ENCODE measurements at places on chromosomes 6 and 20. TPM values are rescaled to one million over a fixed set of nuclear protein-coding genes. Genes with fewer than 3 reads are reported as not detected.

DNA sequence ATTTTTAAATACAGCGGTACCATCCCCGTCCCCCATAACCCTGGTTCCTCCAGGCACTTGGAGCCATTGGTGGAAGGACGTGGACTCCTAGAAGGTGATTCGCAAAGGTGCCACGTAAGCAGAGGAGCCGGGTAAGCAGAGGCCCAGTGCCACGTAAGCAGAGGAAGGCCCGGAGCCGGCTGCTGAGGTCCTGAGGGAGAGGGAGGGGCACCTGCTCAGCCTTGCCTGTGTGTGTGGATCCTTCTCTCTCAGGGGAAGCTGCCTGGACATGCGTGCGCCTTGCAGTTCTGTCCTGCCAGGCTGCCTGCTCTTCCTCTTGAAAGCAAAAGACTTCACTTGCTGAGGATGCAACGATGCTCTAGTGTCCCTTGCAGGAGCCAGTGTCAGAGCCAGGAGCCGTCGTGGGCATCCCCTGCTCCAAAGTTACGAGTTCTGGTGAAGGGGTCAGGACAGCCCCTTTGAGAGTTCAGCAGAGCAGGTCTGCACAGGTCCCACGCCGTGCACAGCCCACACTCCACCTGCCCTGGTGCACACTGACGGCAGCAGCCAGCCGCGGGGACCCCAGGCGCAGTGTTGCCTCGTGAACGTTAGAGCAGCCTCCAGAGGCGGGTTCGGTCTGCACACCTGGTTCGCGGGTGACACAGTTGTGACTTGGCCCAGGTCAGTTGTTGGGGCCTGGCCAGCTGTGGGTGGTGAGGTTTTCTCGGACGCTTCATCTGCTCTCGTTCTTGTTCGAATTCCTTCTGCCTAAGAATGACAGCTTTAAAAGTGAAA is 1.9 kb upstream of the NKAIN4 start:
- no peak overlapping the region for H3K27ac ChIP-seq
- peaks cover 34% of the 10 kb centered on the region for H3K27me3 ChIP-seq
- DNase-seq, result no peak
- H3K36me3 ChIP-seq, result no peaks in the 10 kb centered on the region
- H3K4me1 ChIP-seq, result peaks cover 66% of the 10 kb centered on the region
- peak overlapping the region; percentile 20 for H3K4me3 ChIP-seq

GRCh38 chr6:35128496-35128895 is 12.6 kb downstream of the TCP11 start:
- no peaks in the 10 kb centered on the region for H3K27me3 ChIP-seq
- no peaks in the 10 kb centered on the region for H3K36me3 ChIP-seq
- no peaks in the 10 kb centered on the region for H3K4me1 ChIP-seq

DNA sequence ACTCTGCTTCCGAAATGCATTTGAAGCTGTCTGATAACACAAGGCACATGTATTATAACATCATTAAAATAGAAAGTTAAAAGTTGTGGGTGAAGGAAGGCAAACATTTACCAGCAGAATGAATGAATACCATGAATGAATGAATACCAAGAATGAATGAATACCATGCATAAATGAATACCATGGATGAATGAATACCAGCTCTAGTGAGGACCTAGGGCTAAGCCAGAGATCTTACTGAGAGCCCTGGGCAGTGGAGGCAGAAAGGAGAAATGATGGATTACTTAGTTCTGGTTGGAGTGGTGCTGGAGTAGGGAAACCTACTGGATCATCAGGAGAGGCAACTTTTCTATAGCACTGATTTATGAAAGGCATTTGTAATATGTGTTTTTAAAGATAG is 998.0 kb downstream of the KIF16B start:
- no peak for DNase-seq
- H3K27ac ChIP-seq, result no peak overlapping the region
- H3K36me3 ChIP-seq, result no peaks in the 10 kb centered on the region
- no peaks in the 10 kb centered on the region for H3K27me3 ChIP-seq
- peaks cover 43% of the 10 kb centered on the region for H3K4me1 ChIP-seq

DNA sequence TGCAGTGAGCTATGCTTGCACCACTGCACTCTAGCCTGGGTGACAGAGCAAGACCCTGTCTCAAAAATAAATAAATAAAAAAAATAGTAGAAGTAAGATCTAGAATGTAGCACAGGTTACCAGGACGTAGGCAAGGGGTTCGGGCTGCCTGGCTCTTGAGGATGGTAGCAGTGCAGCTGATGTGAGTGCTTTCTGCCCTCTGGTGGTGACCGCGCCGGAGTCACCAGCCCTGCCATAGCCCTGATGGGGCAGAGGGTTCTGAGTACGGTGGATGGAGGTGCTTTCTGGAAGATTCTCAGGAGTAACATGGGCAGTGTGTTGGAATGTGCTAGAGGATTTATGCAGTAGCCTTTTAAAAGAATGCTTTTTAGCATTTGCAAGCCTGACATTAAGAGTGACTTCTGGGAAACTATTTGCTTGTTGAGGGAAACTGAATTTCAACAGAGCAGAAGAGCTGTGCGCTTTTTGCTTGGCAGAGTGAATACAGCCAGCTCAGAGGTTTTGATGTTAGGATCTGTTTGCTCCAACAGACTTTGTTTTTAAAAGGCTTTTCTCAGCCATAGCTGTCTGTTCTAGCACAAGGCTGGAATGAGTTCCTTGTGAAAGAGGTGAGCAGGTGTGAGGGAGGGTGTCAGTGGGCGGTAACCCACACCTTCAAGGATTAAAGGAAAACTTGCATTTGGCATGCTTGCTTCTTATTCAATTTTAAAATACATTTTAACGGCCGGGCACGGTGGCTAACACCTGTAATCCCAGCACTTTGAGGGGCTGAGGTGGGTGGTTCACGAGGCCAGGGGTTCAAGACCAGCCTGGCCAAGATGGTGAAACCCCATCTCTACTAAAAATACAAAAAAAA is 65.9 kb downstream of the PTPN1 start:
- peaks cover 34% of the 10 kb centered on the region for H3K36me3 ChIP-seq
- H3K27ac ChIP-seq, result peak overlapping the region; percentile 4
- H3K27me3 ChIP-seq, result no peaks in the 10 kb centered on the region
- no peak overlapping the region for H3K4me3 ChIP-seq
- peak; percentile 63 for DNase-seq

GRCh38 chr6:145562771-145563615 is 172.3 kb downstream of the EPM2A start:
- DNase-seq, result no peak
- H3K27me3 ChIP-seq, result no peaks in the 10 kb centered on the region
- peaks cover 4% of the 10 kb centered on the region for H3K4me1 ChIP-seq
- no peaks in the 10 kb centered on the region for H3K36me3 ChIP-seq
- no peak overlapping the region for H3K27ac ChIP-seq

DNA sequence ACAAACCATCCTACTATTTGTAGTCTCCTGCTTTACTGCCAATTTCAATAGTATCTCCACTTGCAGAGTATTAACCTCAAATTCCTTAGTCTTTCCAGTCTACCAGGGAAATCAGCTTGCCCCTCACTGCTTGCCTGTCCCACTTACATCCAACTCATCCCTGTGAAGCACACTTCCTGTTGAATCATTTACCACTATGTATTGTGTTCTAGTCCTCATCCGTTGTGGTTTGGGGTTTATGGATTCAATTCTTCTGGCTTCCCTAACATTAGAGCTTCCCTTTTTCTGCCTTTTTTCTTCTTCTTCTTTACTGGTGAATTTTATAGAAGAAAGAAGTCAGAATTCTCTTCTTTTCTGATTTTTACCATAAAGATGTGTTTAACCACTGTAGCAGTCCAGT is 5.1 kb upstream of the TXLNB start:
- H3K4me3 ChIP-seq, result no peak overlapping the region
- no peak for DNase-seq
- no peaks in the 10 kb centered on the region for H3K27me3 ChIP-seq
- no peaks in the 10 kb centered on the region for H3K36me3 ChIP-seq
- peaks cover 4% of the 10 kb centered on the region for H3K4me1 ChIP-seq

DNA sequence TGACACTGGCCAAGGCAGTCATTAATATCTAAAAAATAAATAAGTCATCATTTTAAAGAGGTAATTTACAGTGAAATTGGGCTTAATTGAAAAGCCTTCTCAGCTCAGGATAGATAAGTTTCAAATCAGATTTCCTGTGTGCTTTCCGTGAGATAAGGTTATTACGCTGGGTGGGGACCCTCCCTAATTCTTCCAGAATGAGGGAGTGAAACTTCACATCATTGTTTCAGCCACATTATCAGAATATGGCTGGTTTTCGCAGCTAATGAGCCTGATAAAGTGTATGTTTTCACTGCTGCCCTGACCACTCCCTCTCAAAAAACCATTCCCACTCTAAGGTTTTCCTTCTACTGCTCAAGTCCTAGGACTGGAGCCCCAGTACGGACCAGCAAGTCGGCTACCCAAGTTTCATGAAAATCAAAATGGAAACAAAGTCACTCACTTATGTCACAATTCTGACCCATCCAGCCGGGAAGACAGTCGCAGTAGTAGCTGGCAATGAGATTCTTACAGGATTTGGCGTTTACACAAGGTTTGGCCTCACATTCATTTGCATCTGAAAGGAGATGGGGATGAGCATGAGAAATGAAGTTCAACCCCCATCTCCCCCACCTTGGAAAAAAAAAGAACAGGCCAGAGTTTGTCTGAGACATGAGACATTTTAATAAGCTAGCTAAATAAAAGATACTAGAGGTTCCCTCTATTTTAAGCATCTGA is 24.6 kb downstream of the JAG1 start:
- H3K4me3 ChIP-seq, result no peak overlapping the region
- DNase-seq, result no peak
- peak overlapping the region; percentile 94 for H3K27ac ChIP-seq

GRCh38 chr6:31247813-31248212 is 24.1 kb downstream of the HLA-C start:
- DNase-seq, result no peak
- H3K27ac ChIP-seq, result no peak overlapping the region
- H3K4me3 ChIP-seq, result no peak overlapping the region
- no peaks in the 10 kb centered on the region for H3K4me1 ChIP-seq
- peaks cover 33% of the 10 kb centered on the region for H3K27me3 ChIP-seq

GRCh38 chr20:17616480-17617211 is 46.8 kb downstream of the DSTN start:
- DNase-seq, result no peak
- H3K4me1 ChIP-seq, result peaks cover 10% of the 10 kb centered on the region
- no peaks in the 10 kb centered on the region for H3K27me3 ChIP-seq
- peaks cover 4% of the 10 kb centered on the region for H3K36me3 ChIP-seq

- no peak overlapping the region for H3K4me3 ChIP-seq
- no peak overlapping the region for H3K27ac ChIP-seq
- peaks cover 55% of the 10 kb centered on the region for H3K36me3 ChIP-seq
- no peaks in the 10 kb centered on the region for H3K27me3 ChIP-seq
- no peak for DNase-seq
Observed at GRCh38 chr20:32152421-32153155, 43.1 kb downstream of the TM9SF4 start.

DNA sequence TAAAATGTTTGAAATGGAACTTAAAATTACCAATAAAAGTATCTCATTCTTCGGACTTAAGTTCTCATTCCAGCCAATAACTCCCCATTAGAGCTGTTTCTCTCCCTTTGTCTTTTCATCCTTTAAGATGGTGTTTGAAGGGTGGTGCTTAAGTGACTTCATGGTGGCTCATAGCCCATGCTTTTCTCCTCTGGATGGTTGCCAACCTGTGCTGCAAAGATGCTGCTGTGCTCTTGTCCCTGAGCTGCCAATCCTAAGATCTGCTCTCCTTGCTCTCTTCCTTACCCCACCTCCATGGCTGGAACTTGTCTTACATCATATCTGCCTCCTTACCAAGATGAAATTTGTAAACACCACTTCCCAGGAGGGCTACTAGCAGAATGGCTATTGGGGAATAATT is 31.6 kb upstream of the PNRC1 start:
- H3K4me1 ChIP-seq, result peaks cover 20% of the 10 kb centered on the region
- H3K36me3 ChIP-seq, result no peaks in the 10 kb centered on the region
- H3K27me3 ChIP-seq, result no peaks in the 10 kb centered on the region
- DNase-seq, result no peak

DNA sequence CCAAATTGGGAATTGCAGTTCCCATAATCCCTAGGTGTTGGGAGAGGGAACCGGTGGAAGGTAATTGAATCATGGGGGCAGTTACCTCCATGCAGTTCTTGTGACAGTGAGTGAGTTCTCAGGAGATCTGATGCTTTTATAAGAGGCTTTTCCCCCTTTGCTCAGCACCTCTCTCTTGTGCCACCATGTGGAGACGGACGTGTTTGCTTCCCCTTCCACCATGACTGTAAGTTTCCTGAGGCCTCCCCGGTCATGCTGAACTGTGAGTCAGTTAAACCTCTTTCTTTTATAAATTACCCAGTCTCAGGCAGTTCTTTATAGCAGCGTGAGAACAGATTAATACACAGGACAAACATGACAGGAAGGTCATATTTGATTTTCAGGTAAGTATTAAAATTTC is 25.3 kb upstream of the HECA start:
- H3K4me1 ChIP-seq, result peaks cover 46% of the 10 kb centered on the region
- H3K27ac ChIP-seq, result no peak overlapping the region
- no peaks in the 10 kb centered on the region for H3K27me3 ChIP-seq
- no peak overlapping the region for H3K4me3 ChIP-seq
- no peaks in the 10 kb centered on the region for H3K36me3 ChIP-seq

DNA sequence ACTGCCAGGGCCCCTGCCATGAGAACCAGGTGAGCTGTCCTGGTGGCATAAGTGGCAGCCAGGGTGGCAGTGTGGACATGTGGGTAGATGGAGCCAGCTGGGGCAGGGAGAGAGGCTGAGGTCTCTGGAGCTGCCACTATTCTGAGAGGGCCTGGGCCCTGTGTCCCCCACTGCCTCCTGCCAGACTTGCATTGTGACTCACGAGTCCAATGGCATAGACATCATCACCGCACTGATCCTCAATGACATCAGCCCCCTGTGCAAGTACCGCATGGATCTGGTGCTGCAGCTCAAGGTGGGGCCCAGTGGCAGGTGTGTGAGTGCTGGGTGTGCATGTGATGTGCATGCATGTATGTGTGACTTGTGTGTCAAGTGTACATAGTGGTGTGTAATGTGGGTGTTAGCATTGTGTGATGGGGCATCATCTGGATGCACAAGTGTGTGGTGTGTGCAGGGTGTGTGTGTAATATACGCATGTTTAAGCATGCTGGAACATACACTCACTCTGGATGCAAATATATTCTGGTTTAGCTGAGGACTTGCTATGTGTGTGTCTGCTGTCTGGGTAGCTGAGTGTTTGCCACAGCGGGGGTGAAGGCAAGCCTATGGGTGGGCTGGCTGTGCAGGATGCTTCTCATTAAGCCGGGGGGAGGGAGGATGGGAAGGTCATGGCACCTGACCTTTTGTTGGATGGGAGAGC is 25.1 kb downstream of the UQCC2 start:
- no peaks in the 10 kb centered on the region for H3K36me3 ChIP-seq
- no peak for DNase-seq
- H3K4me1 ChIP-seq, result no peaks in the 10 kb centered on the region
- no peaks in the 10 kb centered on the region for H3K27me3 ChIP-seq
- no peak overlapping the region for H3K27ac ChIP-seq

- DNase-seq, result no peak
- H3K27me3 ChIP-seq, result no peaks in the 10 kb centered on the region
- H3K27ac ChIP-seq, result peak overlapping the region; percentile 98
- peak overlapping the region; percentile 93 for H3K4me3 ChIP-seq
Observed at GRCh38 chr6:27139756-27140579, 107.5 kb upstream of the PRSS16 start.

- H3K27me3 ChIP-seq, result peaks cover 78% of the 10 kb centered on the region
- H3K4me1 ChIP-seq, result peaks cover 5% of the 10 kb centered on the region
- no peak overlapping the region for H3K27ac ChIP-seq
- H3K4me3 ChIP-seq, result no peak overlapping the region
Observed at GRCh38 chr6:404685-405423, 13.3 kb downstream of the IRF4 start.

Gene SRSF3
- 411 TPM for total RNA-seq

Gene BANF2
- total RNA-seq, result not detected

Gene RAD21L1
- not detected for total RNA-seq

Gene FOXF2
- total RNA-seq, result 0.27 TPM

Gene CFAP206
- total RNA-seq, result 1.0 TPM

Gene MOG
- total RNA-seq, result 1.4 TPM

Data from mesothelial cell of epicardium (in vitro differentiated cells).